ENCODE measurements at places on chromosomes 1 and 21.

GRCh38 chr21:35521293-35521692 lies 472.2 kb upstream of the RUNX1 start:
- no peak for DNase-seq

DNA sequence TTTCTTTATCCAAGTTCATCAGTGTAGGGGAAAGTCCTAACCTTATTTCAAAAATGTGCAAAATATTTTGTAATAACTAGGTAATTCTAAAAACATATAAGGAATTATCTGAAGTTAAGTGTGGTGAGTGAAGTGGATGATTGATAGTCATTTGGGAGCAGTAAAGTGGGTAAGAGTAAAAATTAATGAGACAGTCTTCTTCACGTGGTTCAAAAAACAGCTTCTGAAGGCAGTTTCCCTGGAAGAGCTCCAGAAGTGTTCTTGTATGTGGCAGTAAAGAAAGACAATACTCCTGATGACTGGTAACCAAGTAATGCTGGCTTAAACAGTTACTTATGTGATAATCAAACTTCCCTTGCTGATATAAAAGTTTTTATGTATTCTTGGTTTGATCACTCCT lies 50.3 kb downstream of the LEPR start:
- DNase-seq: no peak

- no peak for DNase-seq
Observed at GRCh38 chr1:59486615-59487014, 189.7 kb downstream of the FGGY start.

DNA sequence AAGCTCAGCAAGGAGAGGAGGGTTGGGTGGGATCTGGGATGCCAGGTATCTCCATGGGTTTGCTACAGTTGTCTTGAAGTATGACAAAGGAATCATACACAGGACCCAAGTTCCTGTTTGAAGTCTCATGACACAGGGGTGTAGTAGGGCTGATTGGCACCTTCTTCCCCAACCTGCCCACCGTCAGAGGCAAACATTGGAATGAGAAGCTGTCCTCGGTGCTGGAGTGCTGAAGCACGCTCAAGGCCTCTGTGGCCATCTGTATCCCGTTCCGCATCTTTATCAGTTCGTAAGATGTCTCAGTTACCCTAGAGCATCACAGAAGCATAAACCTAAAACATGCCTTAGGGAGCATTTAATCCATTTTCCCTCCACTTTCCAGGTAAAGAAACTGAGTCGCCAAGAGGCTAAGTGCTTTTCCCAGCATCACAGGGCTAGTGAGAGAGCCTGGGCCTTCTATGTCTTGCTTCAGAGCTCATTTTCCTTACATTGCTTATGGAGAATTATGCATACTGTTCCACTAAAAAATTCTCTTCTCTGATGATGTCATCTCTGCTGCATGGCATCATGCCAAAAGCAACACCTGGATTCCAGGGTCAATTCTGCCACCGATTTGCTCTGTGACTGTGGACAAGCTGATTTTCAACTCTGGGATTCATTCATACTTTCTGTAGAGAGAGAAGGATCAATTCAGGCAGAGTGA lies 34.2 kb downstream of the VWA5B1 start:
- no peak for DNase-seq

DNA sequence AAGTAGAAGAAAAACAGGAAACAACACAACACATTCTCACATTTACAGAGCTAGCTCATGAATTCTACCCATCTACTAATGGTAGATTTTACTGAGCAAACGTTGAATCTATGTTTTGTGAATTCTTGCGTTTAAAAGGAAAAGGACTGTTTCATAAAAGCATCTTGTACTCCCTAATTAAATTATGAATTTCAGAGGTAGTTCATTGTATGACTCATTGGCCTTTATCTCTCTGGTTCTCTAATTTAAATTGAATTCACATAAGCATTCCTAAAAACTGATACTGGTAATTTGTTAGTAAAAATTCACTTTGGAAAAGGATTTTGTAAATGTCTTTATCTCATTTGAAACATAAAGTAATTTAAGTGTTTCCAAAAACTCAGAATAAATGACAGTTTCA lies 687.3 kb downstream of the BRINP3 start:
- DNase-seq: no peak

GRCh38 chr1:192386051-192386650 lies 69.4 kb downstream of the RGS21 start:
- DNase-seq: no peak

DNA sequence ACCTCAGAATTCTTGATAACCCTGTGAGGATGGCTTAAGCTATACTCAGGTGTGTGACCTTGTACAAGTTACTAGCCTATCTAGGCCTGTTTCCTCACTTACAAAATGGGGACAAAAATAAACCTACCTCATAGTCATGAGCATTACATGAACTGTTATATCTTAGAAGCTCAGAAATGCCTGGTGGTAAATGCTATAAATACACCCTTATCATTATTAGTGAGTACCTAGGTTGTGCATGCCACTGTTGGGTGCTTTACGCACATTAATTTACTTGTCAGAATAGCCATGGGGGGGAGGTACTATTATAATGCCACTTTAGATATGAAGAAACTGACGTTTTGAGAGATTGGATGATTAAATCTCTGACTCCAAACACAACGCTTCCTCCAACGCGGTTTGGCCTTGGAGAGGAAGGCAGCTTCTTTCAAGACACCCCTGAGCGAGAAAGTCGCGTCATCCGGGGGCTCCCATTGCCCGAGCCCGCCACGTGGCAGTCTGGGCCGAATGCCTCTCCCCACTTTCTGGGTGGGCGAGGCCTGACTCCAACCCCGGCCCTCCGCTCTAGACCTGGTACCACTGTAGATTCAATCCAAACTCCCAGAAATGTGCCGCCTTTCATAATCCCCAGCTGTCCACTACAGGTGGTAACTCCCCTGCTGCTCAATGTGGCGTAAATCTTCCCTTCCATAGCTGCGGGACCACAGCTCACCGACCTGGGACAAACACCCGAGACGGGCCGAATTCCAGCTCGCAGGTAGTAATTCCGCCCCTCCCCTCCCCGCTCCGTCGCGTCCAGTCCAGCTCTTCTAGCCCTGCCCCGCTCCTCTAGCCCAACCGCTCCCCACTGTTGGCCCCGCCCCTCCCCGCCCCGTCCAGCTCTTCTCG lies 771 bp upstream of the RAD54L start:
- peak; percentile 28 for DNase-seq

DNA sequence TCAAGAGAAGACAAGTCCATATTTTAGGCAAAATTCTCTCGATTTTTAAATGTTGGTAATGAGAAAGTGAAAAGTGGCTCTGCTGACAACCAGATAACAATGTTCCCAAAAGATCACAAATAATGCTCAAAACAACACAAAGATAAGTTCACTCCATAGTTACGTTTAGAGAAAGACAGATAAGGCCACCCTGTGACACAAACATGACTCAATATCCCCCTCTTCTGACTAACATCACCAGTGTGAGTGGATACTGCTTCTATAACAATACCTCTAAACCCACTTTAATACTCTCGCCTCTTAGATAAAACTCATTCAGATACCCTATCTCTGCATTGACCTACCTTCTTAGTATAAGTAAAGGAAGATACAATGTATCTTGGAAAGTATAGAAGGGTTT lies 51.2 kb upstream of the RGS7 start:
- no peak for DNase-seq

GRCh38 chr1:203867802-203868201 lies 6.4 kb downstream of the SNRPE start:
- no peak for DNase-seq

DNA sequence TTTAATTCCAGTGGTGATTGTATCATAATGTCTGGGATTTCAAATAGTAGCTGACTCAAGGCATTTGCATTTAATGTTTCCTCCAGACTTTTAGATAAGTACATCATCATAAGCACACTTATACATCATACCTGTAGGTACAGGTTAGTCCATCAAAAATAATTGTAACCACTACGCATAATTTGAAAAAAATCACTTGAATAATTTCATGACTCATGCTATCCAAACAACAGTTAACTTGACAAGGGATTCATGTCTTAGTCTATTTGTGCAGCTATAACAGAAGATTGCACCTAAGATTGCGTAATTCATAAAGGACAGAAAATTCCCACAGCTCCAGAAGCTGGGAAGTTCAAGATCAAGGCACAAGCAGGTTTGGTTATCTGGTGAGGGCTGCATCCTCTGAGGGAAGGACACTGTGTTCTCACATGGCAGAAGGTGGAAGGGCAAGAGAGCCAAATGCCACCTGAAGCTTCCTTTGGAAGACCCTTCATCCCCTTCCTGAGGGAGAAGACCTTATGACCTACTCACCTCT lies 801.7 kb upstream of the BRINP3 start:
- no peak for DNase-seq

Data from activated gamma-delta T cell (primary cell).